AG08396 (cell line): ENCODE measurements at places on chromosomes 7 and 10.

- DNase-seq = no peak
Observed at GRCh38 chr7:138354066-138354465, 106.0 kb upstream of the TRIM24 start.

DNA sequence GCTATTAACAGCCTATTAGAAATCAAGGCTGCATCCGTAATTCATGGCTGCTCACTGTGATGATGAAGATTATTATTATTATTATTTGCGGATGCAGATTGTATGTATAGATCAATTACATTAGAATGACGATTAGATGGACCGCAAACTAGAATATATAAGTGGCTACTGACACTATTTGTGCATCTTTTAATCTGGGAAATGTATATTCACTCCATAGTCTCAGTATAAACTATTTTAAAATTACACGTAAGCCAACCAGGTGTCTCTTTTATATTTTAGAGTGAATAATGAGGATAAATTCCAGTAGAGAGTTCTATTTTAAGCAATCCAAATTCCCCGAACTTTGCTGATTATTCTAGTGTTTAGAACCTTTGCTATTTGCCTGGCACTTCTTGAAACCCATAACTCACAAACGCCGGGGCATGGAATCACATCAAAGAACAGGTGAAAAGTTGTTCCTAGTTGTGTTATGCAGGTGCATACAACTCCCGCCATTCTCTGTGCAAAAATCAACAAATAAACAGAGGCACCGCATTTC is 509 bp upstream of the ING3 start:
- DNase-seq = no peak

DNA sequence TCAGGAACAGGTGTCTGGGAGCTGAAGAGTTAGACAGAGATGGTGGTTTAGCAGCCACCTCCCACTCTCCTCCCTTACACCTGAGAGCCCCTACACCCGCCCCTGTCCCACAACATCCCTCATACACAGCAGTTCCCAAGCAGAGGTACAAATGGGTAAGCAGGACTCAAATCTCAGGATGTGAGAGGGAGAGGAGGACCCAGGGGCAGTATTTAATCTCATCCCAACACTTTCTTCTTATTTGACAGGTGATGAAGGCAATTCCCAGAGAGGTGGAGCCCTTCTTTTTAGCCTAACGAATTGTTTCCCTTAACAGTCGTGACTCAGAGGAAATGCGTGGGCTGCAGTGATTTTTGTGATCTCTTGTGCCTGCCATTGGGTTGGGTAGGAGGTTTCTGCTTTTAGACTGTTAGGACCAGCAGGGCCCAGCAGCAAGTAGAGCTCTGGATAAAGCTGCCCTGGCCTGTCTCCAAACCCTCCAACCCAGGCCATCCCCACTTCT is 191.3 kb downstream of the HECW1 start:
- no peak for DNase-seq

- no peak for DNase-seq
Observed at GRCh38 chr7:144390481-144390880, 13.0 kb downstream of the NOBOX start.

DNA sequence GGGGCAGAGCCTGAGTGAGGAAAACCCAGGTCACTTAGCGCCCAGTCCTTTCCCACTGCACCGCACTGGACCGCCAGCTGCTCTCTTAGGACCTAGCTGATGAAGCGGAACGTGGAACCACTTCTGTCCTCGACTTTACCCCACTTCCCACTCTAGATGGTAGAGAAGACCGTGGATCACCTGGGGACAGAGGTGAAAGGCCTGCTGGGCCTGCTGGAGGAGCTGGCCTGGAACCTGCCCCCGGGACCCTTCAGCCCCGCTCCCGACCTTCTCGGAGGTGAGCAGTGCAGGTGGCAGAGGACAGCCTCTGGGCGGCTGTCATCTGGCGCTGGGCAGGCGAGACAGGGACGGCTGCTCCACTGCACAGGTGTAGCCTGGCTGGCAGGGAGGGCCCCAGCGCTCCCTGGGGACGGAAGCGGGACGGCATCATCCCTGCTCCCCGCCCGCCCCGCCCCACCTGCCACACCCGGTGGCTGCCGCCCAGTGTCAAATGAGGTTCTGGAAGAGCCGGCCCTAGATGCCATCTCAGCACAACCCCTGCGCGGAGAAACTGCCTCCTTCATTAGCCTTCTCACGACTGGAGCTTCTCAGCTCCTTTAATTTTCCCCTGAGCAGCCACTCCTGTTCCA is 11.7 kb downstream of the PLAC9 start:
- DNase-seq = no peak

- no peak for DNase-seq
Observed at GRCh38 chr7:45456105-45456504, 118.1 kb upstream of the ADCY1 start.

- no peak for DNase-seq
Observed at GRCh38 chr7:80213814-80214213, 79.2 kb downstream of the GNAI1 start.

DNA sequence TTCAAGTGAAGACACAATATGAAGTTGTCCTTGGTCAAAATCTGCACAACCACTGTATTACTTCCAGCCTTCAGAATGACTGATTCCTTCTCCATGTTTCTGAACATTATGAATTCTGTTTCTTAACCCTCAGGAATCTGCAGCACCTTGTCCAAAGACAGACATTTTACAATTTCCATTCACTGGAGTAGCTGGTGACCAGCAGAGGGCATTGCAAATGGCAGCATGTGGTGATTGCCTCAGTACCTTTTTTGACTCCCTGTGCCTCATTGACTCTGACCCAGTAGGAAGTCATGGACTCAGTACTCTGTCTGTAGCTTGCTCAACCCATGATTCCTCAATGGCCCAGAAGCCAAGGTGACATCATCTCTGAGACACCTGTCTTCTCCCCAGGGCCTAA is 879 bp upstream of the VPS41 start:
- no peak for DNase-seq

DNA sequence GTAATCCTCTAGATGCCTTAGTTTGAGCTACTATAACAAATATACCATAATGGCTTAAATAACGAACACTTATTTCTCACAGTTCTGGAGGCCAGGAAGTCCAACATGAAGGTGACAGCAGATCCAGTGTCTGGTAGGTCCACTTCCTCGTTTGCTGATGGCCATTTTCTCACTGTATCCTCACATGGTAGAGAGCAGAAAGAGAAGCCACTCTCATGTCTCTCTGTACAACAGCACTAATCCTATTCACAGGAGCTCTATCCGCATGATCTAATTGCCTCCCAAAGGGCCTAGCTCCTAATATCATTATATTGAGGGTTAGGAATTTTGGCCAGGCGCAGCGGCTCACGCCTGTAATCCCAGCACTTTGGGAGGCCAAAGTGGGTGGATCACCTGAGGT is 10.2 kb downstream of the HIBADH start:
- DNase-seq = no peak
